Stimulated activated CD4-positive, alpha-beta T cell treated with anti-CD3 and anti-CD28 coated beads, Interleukin-1b, Interleukin-23, amount 100 ng/mL, for 4 hours (primary cell): ENCODE measurements at places on chromosomes 7 and 10.
A peak's percentile ranks its signal among the peaks of the same experiment; 100 is the strongest.

GRCh38 chr10:21891439-21891838, 112.1 kb downstream of the DNAJC1 start:
- DNase-seq = no peak

DNA sequence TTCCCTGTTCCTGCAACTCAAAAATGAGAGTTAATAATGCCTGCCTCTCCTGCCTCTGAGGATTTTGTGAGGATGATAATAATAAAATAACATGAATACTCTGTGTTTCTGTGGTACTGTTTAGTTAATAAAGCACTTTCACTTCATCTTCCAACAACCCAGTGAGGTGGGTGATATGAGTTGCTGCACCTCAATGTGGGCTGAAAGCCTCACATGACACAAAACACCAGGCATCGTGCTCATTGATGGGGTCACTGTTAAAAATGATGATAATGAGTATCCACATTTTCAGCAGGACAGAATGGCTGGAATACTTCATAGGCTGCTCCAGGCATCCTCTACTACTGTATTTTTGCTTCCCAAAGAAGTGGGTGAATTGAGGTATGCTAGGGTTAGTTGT, 222.8 kb upstream of the NRP1 start:
- DNase-seq = no peak

DNA sequence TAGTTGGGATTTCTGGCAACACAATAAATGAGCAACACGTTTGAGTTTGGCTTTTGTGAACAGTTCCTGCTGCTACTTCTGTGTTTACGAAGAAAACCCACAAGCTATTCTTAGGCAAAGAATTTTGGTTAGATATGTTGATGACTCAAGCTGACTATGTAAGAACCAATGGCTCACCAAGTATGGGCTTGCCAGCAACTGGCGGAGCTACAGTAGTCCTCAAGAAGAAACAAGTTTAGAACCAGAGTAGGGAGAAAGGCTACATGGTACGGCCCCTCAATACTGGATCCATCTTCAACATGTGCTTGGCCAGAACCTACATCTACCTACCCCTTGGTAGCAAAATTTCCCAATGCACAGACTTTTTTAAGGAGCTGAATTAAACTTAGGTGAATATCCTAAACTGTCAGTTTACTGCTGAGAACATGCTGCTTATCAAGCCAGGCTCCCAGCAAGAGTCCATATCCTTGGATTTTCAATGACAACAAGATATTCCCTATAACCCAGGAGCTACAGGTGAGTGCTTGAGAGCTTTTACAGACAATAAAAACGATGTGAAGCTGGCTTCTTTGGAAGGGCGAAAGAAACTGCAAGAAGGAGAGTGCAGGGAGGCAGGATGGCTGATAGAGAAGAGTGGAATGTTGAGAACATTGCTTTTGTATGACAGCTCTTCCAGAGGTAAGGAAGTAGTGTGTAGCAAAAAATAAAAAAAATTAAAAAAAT, 74.3 kb upstream of the ASAH2 start:
- no peak for DNase-seq

DNA sequence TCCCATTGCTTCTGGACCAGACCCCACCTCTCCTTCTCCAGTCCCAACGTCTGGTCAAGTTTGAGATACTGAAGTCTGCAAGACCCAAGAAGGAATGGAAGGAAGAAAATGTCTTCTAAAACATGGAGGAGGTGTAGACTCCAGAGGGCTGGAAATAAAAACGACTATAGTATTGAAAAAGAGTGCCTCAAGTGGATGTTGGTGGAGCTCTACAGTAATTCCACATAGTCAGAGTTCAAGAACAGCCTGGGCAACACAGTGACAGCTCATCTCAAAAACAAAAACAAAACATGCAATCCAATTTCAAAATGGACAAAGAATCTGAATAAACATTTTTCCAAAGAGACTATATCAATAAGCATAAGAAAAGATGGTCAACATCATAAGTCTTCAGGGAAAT, 2.3 kb upstream of the PCGF6 start:
- DNase-seq = no peak

DNA sequence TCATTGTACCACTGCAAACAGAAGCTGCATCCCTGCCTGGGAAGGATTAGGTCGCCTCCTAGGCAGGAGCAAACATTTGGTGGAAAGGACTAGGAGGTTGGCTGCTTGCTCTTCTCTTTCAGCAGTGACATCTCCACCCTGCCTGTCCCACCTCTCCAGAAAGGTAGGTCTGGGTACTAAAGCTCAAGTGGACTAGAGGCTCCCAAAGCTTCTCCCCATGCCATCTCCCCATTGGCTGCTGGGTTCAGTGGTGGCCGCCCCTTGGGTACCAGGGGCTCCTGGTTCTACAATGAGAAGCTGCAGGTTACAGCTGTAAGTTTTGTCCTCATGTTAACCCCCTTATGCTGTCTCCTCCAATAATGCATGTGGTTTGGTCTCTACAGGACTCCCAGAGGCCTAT, 180.7 kb upstream of the MKI67 start:
- DNase-seq = no peak

DNA sequence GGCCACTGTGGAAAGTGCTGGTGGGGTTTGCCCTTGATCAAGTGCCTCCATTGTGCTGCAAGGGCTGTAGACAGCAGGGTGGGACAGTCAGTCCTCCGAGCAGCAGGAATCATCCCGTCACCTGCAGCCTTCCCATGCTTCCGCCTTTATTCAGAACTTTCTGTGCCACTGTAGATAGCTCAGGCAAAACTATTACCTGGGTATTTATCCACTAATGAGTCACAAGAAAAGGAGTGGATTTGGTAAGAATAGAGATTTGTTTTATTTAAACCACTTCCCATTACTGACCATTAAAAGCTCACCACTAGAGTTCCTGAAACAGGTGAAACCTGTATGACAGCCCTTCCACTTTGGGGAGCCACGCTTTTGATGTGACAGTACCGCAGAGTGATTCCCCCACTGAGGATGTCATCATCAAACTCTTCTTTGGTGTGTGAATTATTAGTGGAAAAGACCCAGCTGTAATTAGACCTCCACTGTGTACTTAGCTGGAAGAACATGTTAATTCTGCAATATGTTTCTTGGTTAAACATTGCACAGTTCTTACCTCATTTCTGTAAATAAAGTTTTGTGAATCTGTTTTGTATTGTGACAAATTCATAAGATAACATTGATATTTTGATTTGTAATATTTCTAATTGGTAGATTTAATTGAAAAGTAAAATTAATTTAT, 208.8 kb downstream of the MLLT10 start:
- no peak for DNase-seq

DNA sequence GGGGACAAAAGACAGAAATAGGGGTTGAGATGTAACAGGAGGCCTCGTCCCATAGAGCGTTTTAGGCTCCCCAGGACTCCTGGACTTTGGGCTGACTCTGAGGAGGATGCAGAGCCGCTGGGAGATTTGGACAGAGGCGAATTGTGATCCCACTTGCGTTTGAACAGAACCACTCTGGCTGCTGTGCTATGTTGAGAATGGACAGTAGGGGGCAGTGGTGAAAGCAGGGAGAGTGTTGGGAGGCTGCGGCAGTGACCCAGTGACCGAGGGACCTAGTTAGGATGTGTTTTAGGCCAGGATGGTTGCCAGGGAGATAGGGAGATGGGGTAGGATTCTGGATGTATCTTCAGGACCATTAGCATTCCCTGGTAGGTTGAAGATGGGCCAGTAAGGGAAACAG, 271.6 kb downstream of the CCDC3 start:
- no peak for DNase-seq

- DNase-seq = no peak
Observed at GRCh38 chr7:106289848-106290247, 5.1 kb upstream of the NAMPT start.

DNA sequence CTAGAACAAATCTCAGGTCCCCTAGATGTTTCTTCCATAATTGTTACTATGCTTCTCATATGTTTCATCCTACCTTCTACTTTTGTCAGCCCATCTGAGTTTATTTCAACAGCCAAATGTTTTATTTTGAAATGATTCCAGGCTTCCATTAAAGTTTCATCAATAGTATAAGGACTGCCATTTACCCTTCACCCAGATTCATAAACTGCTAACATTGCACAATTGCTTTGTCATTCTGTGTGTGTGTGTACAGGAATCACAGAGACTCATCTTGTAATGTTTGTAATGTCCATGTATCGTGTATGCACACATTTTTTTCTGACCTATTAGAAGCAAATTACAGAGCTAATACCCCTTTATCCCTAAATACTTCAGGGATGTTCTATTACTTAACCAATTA, 25.5 kb downstream of the MMRN2 start:
- no peak for DNase-seq

GRCh38 chr10:71255808-71256660, 43.7 kb downstream of the UNC5B start:
- DNase-seq = no peak

- DNase-seq = no peak
Observed at GRCh38 chr7:151539088-151539671, 19.5 kb upstream of the RHEB start.

- no peak for DNase-seq
Observed at GRCh38 chr7:39130857-39131526, 153.3 kb downstream of the POU6F2 start.

GRCh38 chr10:133024704-133025557, 62.8 kb upstream of the ADGRA1 start:
- DNase-seq = no peak

DNA sequence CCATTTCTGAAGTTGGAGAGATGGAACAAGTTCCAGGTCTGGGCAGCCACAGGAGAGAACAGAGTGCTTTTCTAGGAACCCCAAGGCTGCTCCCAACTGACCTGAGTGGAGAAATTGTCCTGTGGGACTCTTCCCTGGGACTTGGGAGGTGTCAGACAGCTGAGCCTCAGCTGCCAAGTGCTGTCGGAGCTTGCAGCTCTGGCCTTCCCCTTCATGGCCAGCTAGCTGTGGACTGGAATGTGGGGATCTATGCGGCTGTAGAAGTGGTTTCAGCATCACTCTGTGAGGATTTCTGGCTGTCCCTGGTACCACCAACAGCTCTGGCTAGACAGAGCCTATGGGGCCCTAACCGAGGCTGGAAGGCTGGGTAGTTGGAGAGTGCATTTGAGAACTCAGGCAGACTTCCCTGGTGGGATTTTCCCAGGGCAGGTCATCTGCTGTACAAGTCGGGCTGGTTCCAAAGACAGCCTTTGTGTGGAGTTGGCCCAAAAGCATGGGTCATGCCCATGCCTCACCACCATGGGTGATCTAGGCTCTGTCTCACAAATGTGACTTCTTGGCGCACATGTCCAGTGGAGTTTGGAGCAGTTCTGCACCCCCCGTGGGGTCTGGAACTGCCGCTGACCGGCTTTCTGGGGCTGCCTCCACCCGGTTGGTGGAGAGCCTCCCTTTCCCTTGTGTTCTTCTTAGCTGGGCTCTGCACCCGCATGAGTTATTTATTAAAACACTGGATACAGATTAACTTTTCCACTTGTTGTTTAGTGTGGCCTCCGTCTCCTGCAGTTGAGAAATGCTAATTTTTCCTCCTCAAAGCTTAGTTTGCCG, 10.9 kb downstream of the SUFU start:
- no peak for DNase-seq

- DNase-seq = no peak
Observed at GRCh38 chr10:44874166-44874565, 37.0 kb upstream of the TMEM72 start.

- peak; percentile 44 for DNase-seq
Observed at GRCh38 chr7:50739744-50740435, 42.8 kb downstream of the GRB10 start.

- no peak for DNase-seq
Observed at GRCh38 chr10:75919913-75920312, 488.5 kb downstream of the LRMDA start.

DNA sequence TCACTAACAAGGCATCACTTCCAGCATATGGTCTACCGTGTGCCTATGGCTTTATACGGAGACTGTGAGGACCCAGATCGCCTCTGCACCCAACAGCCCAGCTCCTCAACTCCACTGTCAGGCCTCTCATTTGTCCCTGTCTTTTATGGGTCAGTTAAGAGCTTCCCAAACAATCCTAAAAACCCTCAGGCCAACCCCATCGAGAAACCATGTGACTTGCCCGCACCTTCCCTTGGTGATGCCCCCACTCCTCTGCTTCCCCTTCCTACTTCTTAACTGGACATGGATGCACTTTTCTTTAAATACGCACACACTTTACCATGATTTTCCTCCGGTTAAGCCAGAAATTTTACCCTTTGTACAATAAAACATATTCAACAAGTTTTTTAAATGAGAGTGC, 46.8 kb downstream of the BAIAP2L1 start:
- DNase-seq = no peak

DNA sequence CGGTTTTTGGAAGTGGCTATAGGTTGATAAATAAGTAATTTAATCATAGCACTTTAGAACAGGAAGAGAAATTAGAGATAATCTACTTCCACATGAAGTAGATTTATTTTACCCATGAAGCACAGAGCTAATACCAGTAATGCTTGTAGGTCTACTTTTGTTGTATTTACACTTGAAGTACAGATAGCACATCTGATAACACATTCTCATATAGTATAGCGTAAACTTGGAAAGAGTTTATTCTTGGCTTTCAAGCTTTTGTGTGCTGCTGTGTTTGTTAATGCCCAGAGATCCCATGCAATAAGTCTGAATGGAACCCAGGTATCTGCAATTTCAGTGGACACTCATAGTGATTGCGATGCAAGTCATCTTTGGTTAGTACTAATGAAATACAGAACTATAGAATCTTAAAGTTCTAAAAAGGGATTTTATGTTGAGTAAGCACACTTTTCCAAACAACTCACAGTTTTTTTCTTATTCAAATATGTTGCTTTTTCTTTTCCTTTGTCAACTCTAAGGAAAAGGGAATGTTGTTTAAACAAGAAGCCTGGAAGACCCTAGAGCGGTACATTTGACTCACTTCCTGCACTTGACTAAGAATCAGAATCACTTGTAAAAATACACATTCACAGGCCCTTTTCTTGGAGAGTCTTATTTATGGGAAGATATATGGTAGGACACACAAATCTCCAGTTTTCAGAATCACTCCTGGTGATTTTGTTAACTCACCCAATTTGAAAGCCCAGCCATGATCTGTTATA, 105.8 kb downstream of the GNAI1 start:
- DNase-seq = no peak

- DNase-seq = no peak
Observed at GRCh38 chr10:188546-188945, 53.3 kb downstream of the ZMYND11 start.

DNA sequence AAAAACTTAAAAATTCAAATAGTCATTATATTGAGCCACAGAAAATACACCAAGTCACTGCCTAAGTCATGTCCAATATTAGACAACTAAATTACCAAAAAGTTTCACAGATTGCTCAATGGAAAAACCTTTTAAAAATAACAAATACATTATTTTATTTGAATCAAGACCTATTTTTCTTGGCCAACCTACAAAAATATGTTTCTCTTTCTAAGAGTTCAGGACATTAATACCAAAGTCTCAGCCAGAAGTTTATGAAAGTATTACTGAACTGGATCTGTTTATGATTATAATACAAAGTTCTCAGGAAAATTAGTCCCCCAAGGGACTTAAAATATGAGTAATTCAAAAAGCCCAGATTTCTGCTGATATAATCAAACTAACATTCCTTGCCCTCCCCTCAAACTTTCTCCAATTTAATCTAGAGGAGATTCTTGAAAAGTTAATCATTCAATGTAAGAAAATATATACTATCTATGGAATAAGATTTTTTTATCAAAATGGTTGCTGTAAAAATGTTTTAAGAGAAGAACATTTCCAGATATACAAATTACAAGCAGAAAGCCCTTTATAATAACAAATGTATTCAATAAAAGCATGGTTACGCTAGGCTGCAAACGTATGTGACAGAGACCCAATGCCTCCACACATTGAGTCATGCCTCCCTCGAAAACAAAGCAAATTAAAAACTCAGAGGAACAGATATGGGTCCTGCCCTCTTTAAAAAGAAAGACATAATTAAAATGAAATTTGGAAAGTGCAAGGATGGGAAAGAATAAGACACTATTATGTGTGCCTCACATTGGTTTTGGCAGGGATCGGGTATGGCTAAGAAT, 381.6 kb downstream of the PARD3 start:
- no peak for DNase-seq
